ENCODE measurements at places on chromosomes 2 and 18.

GRCh38 chr2:213455316-213456008, 171.2 kb downstream of the SPAG16 start:
- no peak for DNase-seq

GRCh38 chr2:175103191-175103590, 64.8 kb downstream of the ATF2 start:
- DNase-seq, result no peak

GRCh38 chr2:191574232-191574631, 103.7 kb upstream of the NABP1 start:
- DNase-seq, result no peak

- DNase-seq, result no peak
Measured at GRCh38 chr2:67702284-67702683, 305.2 kb downstream of the ETAA1 start.

DNA sequence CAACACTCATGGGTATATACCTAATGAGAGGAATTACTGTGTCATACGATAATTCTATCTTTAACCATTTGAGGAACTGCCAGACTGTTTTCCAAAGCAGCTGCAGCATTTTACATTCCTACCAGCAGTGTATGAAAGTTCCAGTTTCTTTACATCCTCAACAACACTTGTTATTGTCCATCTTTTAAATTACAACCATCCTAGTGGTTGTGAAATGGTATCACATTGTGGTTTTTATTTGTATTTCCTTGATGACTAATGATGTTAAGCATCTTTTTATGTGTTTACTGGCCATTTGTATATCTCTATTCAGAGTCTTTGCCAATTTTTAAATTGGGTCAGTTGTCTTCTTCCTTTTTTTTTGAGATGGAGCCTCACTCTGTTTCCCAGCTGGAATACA, 4.0 kb upstream of the CKAP2L start:
- DNase-seq, result no peak

DNA sequence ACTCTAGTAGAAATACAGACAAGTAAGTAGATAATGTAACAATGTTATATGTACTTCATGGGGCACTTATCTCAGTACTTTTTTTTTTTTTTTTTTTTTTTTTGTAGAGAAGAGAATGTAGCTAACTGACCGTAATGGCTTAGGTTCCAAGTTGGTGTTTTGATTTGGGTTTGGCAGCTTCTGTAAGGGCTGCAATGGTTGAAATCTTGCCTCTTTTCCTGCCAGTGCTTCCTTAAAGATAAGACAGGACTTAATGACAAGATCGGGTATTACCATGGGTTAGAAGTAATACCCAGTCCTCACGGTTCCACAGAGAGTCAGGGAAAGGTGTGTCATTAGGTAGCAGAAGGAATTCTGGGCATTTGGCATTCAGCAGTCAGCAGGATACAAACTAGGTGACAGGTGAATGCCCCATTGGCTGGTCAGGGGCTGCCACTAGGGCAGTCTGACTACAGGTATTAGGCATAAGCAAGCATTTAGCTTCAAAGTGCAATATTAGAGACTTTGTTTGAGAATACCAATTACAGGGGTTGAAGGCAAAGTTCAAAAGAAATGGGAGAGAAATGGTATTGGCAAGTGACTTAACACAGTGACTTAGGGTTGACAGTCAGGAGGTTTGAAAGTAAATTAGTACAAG, 189.4 kb upstream of the RND3 start:
- no peak for DNase-seq

DNA sequence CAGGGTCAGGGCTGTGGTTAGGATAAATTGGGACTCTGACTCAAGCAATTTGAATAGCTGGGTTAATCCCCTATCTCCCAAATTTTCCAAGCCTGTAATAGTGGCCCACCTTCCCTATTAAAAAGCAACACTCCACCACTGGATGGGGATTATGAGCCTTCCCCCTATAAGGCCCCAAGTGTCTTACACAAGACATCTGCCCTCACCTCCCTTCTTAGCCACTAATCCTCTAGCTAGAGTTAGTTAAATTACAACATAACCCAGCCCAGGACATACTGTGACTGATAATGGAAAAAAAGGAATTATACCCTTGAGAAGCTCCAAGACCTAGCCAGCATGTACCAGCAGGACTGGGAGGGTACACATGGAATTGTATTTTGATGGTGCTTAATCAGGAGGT, 190.4 kb downstream of the NRP2 start:
- DNase-seq, result no peak

DNA sequence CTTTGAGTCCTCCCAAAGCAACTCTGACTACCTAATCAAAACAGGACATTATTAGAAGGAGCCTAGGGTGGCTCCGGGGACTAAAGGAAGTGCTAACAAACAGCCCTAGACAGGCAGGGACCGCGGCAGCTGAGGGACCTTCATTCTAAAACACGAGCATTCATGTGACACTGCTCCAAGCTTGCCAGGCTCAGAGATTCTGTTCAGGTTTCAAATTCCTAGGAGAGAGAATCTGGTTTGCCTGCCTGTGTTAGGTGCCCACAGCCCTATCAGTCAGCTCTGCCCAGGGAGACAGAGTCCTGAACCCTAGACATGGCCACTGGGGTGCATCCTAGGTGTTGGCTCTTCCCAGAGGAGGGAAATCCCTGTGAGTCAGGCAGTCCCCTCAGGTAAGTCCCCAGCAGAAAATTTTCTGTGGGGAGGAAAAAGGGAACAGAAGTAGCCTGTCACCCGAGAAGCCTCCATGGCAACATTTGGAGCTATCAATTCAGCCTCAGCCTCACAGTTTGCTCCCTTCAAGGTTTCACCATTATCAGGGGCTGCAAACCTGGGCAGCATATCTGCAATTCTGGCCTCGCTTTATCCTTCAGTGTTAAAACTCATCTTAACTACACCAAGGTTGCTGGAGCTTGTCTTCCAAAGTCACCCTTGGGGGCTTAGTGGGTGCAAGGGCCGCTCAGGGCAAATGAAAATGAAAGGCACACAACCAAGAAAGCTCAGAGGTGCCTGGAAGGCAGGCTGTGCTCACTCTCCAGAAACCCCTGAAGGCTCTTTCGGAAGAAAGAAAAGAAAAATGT, 28.6 kb downstream of the PCBP1 start:
- DNase-seq, result no peak

GRCh38 chr2:117700471-117700870, 114.0 kb upstream of the DDX18 start:
- DNase-seq, result no peak

GRCh38 chr2:19577723-19578122, 219.3 kb upstream of the OSR1 start:
- no peak for DNase-seq

GRCh38 chr2:236351966-236352525, 87.8 kb upstream of the ASB18 start:
- DNase-seq, result no peak

Data from H7 (cell line).